ENCODE measurements at places on chromosomes 2 and 18.

- DNase-seq, result no peak
These were observed 13.4 kb upstream of the LRPPRC start for GRCh38 chr2:44009136-44009735.

DNA sequence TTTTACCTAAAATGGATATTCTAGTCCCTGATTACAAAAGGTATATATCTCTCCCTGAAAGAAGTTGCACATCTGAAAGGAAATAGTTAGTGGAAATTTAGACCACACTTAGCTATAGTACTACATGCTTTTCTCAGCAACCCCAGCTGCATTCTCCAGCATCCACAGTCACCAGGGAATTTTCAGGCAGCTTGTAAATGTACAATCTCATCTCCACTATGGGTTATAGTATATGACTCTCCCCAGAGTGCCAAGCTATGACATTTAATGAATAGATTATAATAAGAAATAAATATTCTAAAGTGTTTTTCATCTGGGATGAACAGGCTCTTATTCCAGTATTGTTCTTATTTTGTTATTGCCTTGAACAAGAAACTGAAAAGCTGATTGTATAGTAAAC is 197.6 kb upstream of the HNRNPA3 start:
- no peak for DNase-seq

- DNase-seq, result peak; percentile 91
These were observed at the start of gene C1D for GRCh38 chr2:68062680-68063387. Gene C1D, minus strand, starts transcription at chr2:68063004. Its CDS starts 15,694 bp downstream, at chr2:68047310.

DNA sequence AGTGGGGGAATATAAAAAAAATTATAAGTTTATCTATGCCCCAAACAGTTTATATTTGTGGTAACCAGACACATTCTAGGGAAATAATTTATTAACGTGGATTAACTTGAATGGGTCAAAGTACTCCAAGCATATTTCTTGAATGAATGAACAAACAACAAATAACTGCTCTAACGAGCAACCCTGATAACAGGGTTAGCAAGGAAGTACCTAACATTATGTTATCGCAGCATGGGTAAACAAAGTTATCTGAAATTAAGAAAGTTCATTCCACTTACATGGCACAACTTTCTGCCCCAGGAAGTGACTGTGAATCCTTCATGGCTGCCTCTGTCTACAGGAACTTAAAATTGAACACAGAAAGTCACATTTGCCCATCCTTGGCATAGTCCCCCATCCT is 812.9 kb upstream of the ACVR2A start:
- DNase-seq, result no peak

- DNase-seq, result no peak
These were observed 125.0 kb downstream of the CACNB4 start for GRCh38 chr2:151973901-151974199.

DNA sequence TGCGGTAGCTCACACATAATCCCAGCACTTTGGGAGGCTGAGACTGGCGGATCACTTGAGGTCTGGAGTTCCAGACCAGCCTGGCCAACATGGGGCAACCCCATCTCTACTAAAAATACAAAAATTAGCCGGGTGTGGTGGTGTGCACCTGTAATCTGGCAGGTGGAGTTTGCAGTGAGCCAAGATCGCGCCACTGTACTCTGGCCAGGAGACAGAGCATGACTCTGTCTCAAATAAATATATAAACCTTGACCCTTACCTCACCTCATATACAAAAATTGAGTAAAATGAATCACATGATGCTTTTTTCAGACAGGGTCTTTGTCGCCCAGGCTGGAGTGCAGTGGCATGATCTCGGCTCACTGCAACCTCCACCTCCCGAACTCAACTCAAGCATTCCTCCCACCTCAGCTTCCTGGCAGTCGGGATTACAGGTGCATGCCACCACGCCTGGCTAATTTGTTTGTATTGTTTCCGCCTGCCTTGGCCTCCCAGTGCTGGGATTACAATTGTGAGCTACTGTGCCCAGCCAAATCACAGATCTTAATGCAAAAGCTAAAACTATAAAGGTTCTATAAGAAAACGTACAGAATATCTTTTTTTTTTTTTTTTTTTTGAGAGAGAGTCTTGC is 25.3 kb downstream of the XPO1 start:
- no peak for DNase-seq

DNA sequence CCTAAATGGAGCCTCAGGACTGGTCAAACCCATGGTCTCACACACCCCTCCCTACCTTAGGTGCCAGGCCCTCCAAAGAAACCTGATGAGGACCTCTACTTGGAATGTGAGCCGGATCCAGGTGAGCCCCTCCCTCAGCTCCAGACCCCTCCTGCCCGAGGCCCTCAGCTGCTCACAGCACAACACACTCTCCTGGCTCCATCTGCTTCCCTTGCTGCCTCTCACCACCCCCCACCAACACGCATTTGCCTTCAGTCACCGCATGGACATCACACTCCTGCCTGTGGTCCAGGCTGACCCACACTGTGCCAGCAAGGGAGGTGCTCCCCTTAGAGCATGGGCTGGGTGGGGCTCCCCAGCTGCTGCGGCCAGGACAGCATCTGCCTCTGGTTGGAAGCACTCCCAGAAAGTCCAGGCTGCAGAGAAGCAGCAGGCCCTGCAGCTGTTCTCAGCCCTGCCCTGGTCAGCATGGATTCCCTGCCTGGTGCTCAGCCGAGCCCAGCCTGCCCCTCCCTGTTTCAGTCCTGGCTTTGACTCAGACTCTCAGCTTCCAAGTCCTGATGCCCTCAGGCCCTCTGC is 15.1 kb downstream of the SH2D6 start:
- DNase-seq, result peak; percentile 98

GRCh38 chr2:108323619-108324018 is 34.9 kb downstream of the SULT1C2 start:
- DNase-seq, result no peak

- DNase-seq, result no peak
These were observed 123.3 kb downstream of the NCK2 start for GRCh38 chr2:105868060-105868459.

DNA sequence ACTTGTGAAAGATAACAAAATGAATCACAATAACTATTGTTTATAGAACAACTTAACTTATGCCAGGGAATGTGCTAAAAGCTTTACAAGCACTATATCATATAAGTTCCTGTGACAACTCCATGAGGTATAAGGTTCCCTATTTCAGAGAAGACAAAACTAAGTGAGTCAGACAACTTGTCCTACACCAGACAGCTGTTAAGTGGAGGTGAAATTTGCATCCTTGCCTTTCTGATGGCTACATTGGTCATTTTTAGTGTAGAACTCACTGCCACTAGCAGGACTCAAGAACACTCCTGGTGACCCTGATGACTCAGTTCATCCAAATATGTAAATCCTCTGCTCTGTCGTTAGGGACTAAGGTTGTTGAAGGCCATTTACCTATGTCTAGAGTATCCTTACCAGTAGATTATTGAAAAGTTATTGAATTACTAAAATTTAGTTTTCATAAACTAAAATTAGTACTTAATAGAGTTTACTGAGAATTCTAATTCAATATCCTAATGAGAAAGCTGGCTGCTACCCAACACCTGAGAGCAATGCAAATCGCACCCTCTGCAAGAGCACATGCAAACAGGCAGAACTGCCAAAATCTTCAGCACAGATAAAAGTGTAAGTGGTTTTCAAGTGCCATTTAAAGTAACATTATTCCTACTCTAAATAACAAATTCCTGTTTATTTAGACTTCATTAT is 636.2 kb downstream of the NRXN1 start:
- no peak for DNase-seq

GRCh38 chr2:79936715-79937114 is 367.8 kb downstream of the LRRTM1 start:
- no peak for DNase-seq

DNA sequence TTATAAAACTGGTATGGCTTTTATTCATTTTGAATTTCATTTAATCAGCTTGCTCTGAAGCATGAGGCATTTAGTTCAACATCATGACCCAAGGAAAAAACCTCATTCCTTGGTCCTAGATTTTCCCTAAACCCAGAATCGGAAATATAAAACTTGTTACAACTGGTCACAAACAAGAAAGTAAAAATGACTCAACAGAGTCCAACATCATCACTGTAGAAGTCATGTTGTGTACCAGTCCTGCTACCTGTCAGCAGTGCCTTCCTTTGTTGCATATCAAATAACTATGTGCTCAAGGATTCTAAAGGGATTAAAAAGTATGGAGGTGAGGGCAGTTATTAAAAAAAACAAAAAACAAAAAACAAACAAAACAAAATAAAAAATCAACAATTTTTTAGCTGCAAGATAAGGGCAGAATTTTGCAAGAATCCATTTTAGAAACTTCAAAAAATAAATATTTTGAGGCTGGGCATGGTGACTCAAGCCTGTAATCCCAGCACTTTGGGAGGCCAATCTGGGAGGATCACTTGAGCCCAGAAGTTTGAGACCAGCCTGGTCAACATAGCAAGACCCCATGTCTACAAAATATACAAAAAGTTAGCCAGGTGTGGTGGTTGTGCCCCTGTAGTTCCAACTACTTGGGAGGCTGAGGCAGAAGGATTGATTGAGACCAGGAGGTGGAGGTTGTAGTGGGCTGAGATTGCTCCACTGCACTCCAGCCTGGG is 18.4 kb downstream of the NCKAP1 start:
- no peak for DNase-seq

- no peak for DNase-seq
These were observed 47.5 kb upstream of the ACSL3 start for GRCh38 chr2:222813177-222813843.

All from fibroblast of gingiva (primary cell).